ENCODE measurements at places on chromosomes 12 and 14.

GRCh38 chr14:92668276-92668973 is 80.0 kb downstream of the LGMN start:
- no peak for DNase-seq

- no peak for DNase-seq
Measured at GRCh38 chr12:124410354-124411175, 115.7 kb downstream of the RFLNA start.

- DNase-seq: no peak
Measured at GRCh38 chr12:76670776-76671175, 93.1 kb upstream of the ZDHHC17 start.

GRCh38 chr14:45308745-45309397 is 55.9 kb upstream of the MIS18BP1 start:
- no peak for DNase-seq

DNA sequence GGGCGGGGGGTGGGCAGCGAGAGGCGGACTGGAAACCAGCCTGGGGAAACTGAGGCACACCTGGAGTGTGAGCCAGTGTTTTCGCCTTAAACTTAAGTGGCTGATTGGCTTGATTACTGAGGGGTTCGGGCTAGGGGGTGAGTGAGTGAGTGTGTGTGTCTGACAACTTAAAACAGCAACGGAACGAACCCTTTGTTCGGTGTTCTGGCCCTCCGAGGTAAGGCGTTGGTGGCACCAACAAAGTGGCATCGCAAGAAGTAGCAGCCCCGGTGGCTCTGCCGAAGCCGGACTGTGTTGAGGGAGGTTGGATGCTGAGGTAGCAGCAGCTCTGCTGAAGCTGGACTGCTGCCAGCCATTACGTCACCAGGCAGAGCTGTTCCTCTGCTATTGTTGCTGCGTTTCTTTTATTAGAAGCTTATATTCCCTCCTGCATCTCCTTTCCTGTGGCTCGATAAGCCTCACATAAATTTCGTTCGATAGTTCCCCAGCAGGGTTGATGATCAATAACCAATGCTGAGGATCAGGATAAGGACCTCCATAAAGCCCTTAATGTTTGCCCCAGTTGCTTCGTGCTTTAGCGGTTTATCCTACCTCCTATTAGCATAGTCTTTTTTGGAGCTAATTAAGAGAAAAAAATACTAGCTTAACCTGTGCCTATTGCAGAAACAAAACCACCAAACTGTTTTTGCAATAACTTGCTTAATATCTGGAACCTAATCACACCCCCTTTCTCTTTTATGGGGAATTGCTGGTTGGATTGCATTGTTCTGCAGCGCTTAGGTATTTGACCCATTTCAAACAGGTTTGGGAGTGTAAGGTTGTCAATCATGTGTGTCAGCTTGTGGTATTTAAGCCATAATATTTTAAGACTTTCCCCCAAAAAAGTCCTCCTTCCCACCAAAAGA is 1.3 kb downstream of the GPR137C start:
- no peak for DNase-seq

GRCh38 chr14:61542848-61543790 is 152.2 kb upstream of the HIF1A start:
- no peak for DNase-seq

DNA sequence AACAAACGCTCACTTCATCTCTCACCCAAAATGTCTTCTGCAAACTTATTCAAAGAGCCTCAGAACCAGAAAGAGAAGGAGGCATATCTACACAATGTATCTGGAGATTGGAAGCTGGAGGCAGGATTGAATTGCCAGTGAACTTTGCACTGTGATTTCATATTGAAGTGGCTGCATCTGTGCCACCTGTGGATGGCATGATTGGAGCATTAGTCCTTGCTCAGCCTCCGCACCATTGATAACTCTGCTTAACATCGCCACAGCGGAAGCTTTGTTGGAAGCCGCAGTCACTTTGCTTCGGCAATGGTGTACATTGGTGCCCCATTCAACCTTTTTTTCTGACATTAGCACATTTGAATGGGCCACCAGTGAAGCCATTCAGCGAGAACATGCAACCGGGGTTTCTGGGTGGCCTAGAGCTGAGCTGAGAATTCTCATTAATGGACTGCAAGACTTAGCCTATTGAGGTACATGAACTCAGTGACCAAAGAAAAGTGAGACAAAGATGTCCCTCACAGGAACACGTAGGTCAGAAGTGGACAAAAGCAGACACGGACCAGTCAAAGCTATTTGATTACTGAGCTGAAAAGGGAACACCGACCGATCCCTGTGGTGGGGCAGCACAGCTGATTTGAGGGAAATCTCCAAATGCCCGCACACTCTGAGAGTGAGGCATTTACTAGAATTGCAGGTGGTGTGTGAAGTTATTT is 130.4 kb downstream of the BRMS1L start:
- DNase-seq: no peak

DNA sequence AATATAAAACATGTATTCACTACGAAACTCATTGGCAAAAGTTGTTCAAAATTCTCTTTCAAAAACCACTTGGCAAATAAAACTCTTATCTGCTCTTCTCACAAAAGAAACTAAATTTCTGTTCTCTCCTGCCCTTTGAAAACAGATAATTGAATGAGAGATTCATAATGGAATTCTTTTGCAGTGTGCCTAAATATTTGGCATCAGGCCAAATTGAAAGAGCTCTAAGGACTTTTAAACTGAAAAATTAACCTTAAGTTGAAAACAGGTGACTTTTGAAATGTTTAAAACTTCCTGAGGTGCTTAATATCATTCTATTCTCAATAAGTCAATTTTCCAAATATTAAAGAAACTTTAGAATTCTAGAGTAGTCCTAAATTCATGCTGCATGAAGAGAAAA is 136.4 kb downstream of the FSCB start:
- no peak for DNase-seq

DNA sequence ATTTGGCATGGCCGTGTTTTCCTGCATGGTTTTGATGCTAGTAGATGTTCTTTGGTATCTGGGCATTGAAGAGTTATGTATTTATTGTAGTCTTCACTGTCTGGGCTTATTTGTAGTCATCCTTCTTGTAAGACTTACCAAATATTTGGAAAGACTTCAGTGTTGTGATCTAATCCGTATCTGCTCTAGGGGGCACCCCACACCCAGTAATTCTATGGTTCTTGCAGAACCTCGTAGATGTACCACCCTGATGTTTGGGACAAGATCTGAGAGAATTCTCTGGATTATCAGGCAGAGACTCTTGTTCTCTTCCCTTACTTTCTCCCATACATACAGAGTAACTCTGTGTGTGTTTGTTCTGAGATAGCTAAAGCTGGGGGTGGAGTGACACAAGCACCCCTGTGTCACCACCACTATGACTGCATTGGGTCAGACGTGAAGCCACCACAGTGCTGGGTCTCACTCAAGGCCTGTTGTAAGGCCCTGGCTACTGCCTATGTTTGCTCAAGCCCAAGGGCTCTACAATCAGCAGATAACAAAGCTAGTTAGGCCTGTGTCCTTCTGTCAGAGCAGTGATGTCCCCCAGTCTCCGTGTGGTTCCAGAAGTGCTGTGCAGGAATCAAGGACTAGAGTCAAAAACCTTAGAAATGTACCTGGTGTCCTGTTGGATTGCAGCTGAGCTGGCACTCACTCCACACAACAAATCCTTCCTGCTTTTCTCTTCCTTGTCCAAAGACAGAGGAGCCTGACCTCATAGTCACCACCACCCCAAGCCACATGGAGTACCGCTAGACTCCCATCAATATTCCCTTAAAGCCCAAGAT is 9.6 kb downstream of the RDH16 start:
- DNase-seq: no peak

DNA sequence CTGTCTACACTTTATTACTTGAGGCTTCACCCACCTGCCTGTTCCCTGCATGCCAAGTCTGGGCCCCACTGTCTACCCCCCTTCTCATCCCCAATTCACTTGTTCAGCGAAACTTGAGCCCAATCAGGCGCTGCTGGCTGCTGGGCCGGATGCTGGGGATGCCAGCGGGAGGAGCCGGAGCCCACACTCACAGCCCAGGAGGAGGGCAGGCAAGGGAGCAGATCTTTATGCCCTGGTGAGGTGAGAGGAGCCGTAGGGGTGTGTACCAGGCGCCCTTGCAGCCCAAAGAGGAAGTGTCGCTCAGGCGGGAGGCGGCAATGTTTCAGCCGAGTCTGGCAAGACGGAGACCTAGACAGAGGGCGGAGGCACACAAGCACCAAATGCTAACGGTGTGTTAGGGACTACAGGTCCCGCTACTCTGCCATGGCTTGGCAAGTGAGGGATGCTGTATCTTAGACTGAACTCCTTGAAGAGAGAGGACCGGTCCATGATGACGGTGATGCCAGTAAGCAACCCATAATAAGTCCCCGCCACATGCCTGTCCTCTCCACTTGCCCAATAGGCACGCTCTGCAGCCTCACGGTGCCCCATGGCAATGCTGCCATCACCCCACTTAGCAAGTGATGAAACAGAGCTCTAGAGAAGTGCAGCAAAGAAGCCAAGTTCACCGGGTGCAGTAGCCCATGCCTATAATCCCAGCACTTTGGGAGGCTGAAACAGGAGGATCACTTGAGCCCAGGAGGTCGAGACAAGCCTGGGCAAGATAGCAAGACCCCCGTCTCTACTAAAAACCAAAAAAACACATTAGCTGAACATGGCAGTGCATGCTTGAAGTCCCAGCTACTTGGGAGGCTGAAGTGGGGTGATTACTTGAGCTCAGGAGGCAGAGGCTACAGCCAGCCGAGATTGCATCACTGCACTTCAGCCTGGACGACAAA is 41.6 kb downstream of the LRRC74A start:
- DNase-seq: no peak

GRCh38 chr14:23094666-23095195 is at the start of gene ACIN1:
Gene ACIN1 (minus strand): TSS chr14:23095136. CDS start chr14:23095112, 24 bp downstream.
- no peak for DNase-seq

DNA sequence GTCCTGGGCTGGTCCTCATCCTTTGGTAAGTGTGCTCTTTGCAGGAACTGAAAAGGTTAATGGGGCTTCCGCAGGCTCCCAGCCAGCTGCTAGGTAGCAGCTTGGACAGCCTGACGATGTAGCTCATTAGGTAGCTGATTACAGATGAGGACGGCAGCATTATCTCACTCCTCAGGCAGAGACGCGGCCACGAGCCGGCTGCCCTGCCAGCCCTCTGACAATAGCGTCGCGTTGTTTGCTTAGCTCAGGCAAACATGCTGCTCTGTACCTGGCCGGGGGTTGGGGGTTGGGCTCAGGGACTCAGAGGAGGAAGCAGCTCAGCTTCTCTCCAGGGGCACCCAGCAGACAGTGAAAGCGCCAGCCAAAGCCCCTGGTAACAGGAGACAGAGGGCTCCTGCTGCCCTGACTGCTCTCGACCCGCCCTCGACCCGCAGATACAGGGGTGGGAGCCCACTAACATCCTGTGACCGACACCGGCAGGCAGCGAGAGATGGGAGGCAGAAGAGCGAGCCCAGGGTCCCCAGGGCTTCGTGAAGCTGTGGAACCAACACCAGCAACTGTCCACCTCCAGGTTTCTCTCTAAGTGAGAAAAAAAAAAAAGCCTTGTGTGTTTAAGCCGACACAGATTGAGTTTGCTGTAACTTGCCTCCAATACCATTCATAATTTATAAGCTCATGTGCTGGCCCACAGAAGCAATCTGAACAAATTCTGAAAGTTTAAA is 53.4 kb upstream of the DLK1 start:
- no peak for DNase-seq

DNA sequence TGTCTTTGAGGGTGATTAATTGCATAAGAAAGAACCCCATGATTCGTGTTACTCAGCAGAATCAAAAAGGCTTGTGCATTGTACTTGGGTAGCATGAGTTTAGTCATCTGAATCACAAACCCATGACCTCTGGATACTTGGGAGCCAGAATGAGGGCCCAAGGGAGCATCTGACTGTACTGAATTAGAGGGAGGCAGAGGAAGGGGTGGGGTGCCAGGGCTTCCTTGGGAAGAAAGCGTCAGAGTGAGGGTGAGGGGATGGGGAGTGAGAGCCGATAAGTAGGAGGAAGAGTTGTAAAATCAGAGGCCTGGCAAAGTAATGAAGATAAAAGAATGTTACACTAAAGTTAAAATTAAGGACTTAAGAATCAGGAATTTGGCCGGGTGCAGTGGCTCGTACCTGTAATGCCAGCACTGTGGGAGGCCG is 29.8 kb downstream of the GPRC5D start:
- no peak for DNase-seq

- DNase-seq: no peak
Measured at GRCh38 chr12:43676183-43676813, 82.3 kb downstream of the PUS7L start.

DNA sequence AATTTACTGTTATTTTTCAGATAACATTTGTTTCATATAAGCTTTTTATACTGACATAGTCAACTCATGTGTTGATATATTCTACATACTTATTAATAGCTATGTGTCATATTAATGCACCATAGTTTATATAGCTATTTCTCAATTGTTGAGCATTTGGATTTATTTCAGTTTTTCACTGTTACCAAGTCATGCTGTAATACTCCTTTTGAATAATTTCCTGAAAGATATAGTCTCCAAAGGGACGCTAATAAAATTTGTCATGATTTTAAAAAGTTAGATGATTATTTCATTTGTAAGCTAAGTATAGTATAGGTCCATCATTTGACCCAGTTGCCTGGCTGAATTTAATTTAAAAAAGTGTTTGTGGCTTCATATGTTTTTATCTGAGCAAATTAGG is 47.8 kb downstream of the ATL1 start:
- no peak for DNase-seq

- no peak for DNase-seq
Measured at GRCh38 chr12:25384893-25385248, 134.1 kb upstream of the KRAS start.

DNA sequence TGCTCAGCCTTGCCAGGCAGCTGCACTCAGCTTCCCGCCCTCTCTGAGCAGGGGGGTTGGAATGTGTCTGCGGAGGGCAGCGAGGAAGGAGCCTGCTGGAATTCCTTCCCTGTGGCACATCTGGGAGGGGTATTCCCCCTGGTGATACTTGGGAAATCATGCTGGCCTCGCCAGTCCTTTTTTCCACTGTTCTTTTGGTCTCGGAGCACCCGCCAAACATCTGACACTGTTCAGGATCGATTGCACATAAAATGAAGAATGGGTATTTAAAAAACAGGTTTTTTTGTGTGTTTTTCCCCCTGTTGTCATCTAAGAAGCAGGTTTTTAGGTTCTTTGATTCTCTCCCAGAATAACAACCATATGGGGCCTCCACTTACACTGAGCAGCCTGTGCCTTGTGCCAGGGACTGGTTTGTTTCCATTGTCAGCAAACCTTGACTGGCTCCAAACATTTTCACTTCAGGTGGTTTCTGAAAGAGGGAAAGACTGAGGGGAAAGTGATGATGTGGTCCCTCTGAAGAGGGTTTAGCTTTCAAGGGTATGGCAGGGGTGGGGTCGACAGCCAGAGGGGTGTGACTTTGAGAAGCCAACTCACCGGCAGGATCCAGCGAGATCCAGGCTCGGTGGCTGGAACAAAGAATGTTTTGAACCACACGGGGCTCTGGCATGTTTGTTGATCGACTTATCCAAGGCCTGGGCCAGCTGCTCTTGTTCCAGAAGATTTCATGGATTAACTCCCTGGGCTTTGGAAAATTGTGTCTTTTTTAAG is 215.1 kb downstream of the CACNA1C start:
- DNase-seq: no peak

Data from cortex of kidney (tissue), 1 donor.